ENCODE measurements at places on chromosomes 1 and 21.

- no peak overlapping the region for H3K4me3 ChIP-seq
- H3K27me3 ChIP-seq = no peaks in the 10 kb centered on the region
- H3K36me3 ChIP-seq = no peaks in the 10 kb centered on the region
- peak overlapping the region; percentile 42 for H3K27ac ChIP-seq
- DNase-seq = no peak
Measured at GRCh38 chr1:178607718-178608408, 95.0 kb downstream of the TEX35 start.

DNA sequence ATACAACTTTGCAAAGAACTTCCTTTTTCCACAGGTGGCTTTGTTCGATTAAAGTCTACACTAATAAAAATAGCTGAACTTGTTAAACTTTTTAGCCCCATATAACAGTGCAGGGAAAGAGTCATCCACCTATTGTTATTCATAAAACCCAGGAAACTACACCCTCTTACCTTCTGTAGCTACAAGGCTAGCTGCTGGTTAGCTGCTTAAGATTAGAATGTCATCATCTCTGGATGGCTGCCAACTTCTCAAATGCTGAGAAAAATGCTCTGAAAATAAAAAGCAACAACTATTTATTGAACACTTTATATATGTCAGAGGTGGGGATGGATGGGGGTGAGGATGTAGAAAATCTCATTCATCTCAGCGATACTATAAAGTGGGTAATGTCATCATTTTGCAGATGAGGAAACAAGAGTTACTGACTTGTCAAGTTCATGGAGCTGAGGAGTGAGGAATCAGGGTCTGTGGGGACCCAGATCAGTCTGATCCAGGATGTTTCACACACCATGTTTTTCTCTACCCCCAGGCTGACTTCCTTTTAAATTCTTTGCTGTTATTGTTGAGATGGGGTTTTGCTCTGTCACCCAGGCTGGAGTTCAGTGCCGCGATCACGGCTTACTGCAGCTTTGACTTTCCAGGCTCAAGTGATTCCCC is 17.1 kb downstream of the ATP5PF start:
- H3K36me3 ChIP-seq = peaks cover 15% of the 10 kb centered on the region
- H3K4me1 ChIP-seq = peaks cover 3% of the 10 kb centered on the region
- no peak overlapping the region for H3K27ac ChIP-seq
- H3K4me3 ChIP-seq = no peak overlapping the region
- H3K27me3 ChIP-seq = no peaks in the 10 kb centered on the region
- DNase-seq = no peak

DNA sequence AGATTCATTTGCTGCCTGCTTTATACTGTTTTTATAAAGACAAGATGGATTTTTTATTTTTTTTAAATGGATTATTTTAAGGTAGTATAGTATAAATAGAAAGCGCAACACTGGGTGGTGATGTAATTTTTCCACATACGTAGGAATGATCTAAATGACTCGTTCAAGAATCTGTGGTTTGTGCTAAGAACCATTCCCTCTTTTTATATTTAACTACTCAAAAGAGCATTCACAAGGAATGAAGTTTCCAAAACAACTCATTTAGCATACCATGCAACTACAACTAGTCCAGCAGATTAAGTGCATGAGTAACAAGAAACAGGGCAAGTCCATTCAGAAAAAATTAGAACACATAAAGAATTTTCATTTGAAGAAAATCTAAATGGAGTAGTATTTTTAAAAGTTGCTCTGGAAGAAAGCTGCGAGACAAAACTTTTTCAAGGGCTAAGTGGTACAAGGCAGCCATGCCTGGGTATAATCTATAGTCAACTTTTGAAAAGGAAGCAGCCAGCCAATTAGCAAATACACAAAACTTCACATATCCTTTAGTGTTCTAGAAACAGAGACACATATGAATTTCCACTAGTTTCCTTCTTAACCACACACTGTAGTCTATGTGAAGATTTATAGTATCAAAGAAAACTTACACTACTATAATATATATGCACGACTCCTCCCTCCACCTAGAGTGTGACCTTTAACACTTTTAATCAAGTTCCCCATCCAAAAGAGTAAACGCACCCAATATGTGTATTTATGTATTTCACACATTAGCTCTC is 23.4 kb downstream of the GTF2B start:
- H3K36me3 ChIP-seq = peaks cover 44% of the 10 kb centered on the region
- peaks cover 56% of the 10 kb centered on the region for H3K4me1 ChIP-seq

GRCh38 chr1:37255136-37255795 is 219.1 kb upstream of the ZC3H12A start:
- H3K36me3 ChIP-seq = no peaks in the 10 kb centered on the region
- no peak overlapping the region for H3K27ac ChIP-seq
- H3K4me1 ChIP-seq = no peaks in the 10 kb centered on the region

DNA sequence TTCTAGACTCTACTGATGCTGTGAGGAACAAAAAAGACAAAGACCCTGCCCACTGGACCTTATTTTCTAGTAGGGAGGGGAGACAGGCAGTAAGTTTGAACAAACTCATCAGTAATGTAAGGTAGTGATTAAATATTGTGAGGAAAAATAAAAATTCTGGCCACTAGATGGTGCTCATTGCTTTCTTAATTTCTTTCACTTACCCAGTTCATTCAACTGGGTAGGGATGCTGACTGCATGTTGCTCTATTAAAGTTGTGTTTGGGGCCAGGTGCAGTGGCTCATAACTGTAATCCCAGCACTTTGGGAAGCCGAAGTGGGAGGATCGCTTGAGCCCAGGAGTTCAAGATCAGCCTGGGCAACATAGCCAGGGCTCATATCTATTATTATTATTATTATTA is 6.3 kb upstream of the KYAT3 start:
- no peak overlapping the region for H3K4me3 ChIP-seq
- peaks cover 12% of the 10 kb centered on the region for H3K36me3 ChIP-seq
- no peak overlapping the region for H3K27ac ChIP-seq

- no peaks in the 10 kb centered on the region for H3K4me1 ChIP-seq
- H3K36me3 ChIP-seq = no peaks in the 10 kb centered on the region
- no peak for DNase-seq
Measured at GRCh38 chr1:205049479-205049878, 6.5 kb downstream of the CNTN2 start.

GRCh38 chr1:209305221-209305954 is 278.1 kb upstream of the CAMK1G start:
- no peaks in the 10 kb centered on the region for H3K4me1 ChIP-seq
- H3K4me3 ChIP-seq = no peak overlapping the region
- H3K27ac ChIP-seq = no peak overlapping the region
- peaks cover 4% of the 10 kb centered on the region for H3K27me3 ChIP-seq
- DNase-seq = no peak
- no peaks in the 10 kb centered on the region for H3K36me3 ChIP-seq

DNA sequence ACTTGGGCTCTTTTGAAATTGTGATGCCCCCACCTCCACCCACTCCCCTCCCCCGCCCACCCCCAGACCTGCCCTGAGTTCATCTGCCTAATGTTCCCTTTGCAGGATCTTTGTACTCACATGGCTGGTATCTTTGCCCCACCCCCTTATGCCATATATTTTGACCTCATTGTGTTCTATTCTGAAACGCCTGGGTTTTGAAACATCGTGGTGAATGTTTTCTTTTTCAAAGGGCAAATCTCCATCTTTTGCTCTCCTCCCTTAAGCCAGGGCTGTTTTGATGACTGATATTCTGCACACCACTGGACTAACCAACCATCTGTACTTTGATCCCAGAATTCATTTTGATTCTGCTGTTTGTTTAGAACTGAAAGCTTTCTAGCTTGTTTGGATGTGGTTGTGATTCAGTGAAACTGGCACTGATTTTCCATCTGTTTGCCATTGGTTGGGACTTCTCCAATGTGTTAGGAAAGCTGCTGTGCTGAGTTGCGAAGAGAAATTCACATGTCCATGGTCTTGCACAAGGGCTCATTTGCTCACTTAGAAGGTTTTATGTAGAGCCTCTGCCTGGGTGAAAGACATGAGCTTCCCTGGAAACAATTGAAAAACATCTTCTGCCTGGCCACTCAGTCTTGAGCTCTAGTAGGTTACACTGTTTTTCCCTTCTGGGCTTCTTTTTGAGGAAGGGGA is 16.5 kb downstream of the SMAP2 start:
- no peaks in the 10 kb centered on the region for H3K27me3 ChIP-seq
- H3K36me3 ChIP-seq = peaks cover 62% of the 10 kb centered on the region

GRCh38 chr21:45376459-45377324 is 28.3 kb upstream of the COL18A1 start:
- H3K4me3 ChIP-seq = no peak overlapping the region
- H3K36me3 ChIP-seq = no peaks in the 10 kb centered on the region
- H3K27ac ChIP-seq = no peak overlapping the region
- H3K4me1 ChIP-seq = no peaks in the 10 kb centered on the region

DNA sequence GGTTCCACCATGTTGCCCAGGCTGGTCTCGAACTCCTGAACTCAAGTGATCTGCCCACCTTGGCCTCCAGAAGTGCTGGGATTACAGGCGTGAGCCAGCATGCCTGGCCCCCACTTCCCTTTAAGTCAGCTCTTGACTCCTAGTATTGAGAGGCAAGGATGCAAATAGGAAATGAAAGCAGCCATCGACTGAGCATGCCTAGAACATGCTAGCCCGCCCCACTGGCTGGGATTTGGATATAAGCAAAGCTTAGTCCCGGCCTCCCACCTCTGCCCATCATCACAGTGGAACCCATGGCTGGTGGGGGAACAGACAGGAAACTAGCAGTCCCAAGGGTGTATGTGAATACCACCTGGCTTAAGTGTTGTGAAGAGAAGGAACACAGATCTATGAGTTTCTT is 10.5 kb downstream of the C1orf167 start:
- no peaks in the 10 kb centered on the region for H3K27me3 ChIP-seq
- H3K36me3 ChIP-seq = no peaks in the 10 kb centered on the region
- no peaks in the 10 kb centered on the region for H3K4me1 ChIP-seq
- H3K4me3 ChIP-seq = no peak overlapping the region

- H3K4me1 ChIP-seq = no peaks in the 10 kb centered on the region
- H3K36me3 ChIP-seq = no peaks in the 10 kb centered on the region
- H3K27me3 ChIP-seq = peaks cover 11% of the 10 kb centered on the region
- no peak overlapping the region for H3K27ac ChIP-seq
- no peak for DNase-seq
Measured at GRCh38 chr1:248189026-248189425, 8.0 kb upstream of the OR2M3 start.

DNA sequence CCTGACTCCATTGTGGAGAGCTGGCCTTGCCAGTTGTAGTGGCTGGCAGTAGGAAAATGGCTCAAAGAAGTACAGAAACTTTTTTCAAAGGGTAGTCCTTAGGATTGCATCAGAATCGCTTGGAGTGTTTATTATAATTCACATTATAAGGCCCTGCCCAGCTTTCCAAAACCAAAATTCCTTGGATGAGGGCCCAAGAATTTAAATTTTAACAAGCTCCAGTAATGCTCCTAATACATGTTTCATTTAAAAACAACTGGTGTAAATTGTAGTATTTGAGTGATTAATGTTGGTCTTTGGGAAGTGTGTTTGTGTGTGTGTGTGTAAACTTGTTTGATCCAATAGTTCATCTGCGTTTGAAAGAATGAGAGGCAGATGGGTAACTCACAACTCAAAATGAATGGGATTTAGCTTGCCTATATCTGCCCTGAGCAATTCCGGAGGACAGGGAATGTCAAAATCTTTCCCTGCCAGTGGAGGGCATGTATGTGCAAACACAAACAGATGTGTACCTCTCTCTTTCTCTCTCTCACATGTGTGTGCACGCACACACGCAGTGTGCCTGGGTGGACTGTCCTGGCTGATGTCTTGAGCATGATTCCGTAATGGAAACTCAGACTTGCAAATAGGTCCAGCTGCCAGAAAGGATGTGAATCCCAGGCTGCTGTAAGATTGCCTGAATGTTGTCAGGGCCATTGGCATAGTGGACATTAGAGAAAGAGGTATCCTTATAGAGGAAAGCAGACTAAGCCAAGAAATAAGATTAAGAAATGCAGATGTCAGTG is 293.1 kb downstream of the LMX1A start:
- no peaks in the 10 kb centered on the region for H3K36me3 ChIP-seq
- H3K4me1 ChIP-seq = no peaks in the 10 kb centered on the region
- peaks cover 5% of the 10 kb centered on the region for H3K27me3 ChIP-seq

GRCh38 chr1:206739411-206740076 is 31.0 kb upstream of the IL19 start:
- H3K36me3 ChIP-seq = peaks cover 6% of the 10 kb centered on the region
- peak overlapping the region; percentile 87 for H3K27ac ChIP-seq
- no peaks in the 10 kb centered on the region for H3K27me3 ChIP-seq
- H3K4me3 ChIP-seq = peak overlapping the region; percentile 27
- DNase-seq = peak; percentile 51

GRCh38 chr1:111361761-111362160 is 65.8 kb downstream of the OVGP1 start:
- peaks cover 16% of the 10 kb centered on the region for H3K27me3 ChIP-seq
- H3K4me1 ChIP-seq = no peaks in the 10 kb centered on the region
- no peaks in the 10 kb centered on the region for H3K36me3 ChIP-seq
- no peak overlapping the region for H3K4me3 ChIP-seq

GRCh38 chr21:16115461-16115860 is 385.7 kb downstream of the USP25 start:
- H3K4me3 ChIP-seq = no peak overlapping the region
- no peaks in the 10 kb centered on the region for H3K27me3 ChIP-seq

- no peaks in the 10 kb centered on the region for H3K4me1 ChIP-seq
- no peak overlapping the region for H3K27ac ChIP-seq
Measured at GRCh38 chr1:32470991-32471694, 6.3 kb downstream of the ZBTB8B start.
